ENCODE measurements at places on chromosomes 6 and 20. TPM values are rescaled to one million over a fixed set of nuclear protein-coding genes. Genes with fewer than 3 reads are reported as not detected.

The TFAP2A gene
- not detected for total RNA-seq

The HLA-DRB5 gene
- total RNA-seq, result 14.0 TPM

The LY6G5C gene
- total RNA-seq, result 2.3 TPM

The SYNDIG1 gene
- not detected for total RNA-seq

The ENPP3 gene
- total RNA-seq, result 0.45 TPM

The DDX43 gene
- 0.88 TPM for total RNA-seq

The KCNQ5 gene
- 4.7 TPM for total RNA-seq

The DEFB132 gene
- total RNA-seq, result not detected

The WFDC9 gene
- not detected for total RNA-seq

The MTRF1L gene
- total RNA-seq, result 20.8 TPM

The TMEM217 gene
- total RNA-seq, result 1.6 TPM

The PRKN gene
- total RNA-seq, result 0.13 TPM
